ENCODE measurements at places on chromosomes 5 and 9.

DNA sequence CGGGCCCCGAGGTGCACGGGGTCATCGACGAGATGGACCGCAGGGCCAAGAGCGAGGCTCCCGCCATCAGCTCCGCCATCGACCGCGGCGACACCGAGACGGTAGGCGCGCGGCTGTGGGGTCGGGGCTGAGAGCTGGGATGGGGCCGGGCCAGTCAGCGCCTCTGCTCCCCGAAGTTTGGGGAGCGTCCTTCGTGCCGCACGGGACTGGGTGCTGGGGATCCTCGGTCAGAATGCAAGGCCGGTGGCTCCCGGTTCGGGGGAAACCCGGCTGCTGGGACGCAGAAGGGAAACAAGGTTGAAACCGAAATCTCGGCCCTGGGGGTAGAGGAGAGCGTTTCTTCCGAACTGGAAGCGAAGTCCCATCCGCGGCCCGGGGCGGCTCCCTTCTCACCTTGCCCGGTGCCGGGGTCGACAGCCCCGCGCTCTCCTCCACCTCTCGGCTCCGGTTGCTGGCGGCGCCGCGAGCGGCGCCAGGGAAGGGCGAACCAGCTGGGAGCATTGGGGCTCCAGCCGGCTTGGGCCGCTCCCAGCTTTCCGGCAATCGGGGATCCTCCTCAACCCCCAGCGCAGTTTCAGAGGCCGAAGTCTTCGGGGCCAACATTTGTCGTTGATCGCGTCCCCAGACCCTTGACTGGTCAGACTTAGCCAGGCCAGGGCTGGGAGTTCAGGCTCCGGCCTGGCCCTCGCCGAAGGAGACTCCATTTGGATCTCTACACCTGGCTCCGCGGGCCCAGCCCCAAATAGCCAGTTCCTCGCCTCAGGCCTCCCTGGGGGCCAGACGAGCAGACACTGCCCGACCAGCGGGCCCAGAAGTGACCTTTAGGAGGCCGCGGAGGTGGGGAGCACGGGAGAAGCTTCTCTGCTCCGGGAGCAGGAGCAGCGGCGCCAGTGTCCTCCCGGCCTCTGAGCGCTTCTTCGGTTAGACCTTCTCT, 1.1 kb downstream of the LHX2 start:
- DNase-seq, result no peak

DNA sequence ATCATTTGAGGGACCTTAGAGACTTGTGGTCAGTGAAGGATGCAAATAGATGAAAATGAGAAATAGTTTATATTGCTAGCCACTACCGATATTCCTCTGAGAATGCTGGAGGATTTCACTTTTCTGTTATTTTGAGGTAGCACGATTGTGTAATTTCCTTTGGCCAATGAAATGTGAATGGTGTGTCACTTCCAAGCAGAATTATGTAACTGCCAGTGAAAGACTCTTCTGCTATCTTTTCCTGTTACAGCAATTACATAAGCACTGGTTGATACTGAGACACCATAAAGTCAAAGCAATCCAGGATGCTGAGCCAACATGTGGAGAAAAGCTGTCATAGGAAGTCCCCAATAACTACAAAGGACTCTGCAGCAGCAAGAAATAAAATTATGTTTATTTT, 3.6 kb upstream of the PCDHA2 start:
- DNase-seq, result no peak

GRCh38 chr5:166624573-166624972, 1666.9 kb upstream of the WWC1 start:
- DNase-seq, result no peak

DNA sequence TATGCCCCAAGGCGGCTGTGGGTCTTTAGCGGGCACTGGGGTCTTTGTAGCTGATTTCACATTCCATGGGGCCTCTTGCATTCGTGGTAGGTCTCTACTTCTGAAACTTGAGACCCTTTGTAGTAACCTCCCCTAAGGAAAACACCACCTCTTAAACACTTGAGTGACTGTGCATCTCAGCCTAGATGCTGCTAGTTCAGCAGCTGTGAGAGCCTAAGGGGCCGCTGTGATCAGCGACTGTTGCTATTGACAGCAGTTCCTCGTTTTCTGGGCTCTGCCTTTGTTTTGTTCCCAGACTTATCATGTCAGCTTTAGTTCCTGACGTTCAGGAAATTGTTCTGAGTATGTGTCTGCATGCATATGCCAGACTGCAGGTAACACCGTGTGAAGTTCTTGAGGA, 171.2 kb downstream of the HSPA4 start:
- DNase-seq, result no peak

DNA sequence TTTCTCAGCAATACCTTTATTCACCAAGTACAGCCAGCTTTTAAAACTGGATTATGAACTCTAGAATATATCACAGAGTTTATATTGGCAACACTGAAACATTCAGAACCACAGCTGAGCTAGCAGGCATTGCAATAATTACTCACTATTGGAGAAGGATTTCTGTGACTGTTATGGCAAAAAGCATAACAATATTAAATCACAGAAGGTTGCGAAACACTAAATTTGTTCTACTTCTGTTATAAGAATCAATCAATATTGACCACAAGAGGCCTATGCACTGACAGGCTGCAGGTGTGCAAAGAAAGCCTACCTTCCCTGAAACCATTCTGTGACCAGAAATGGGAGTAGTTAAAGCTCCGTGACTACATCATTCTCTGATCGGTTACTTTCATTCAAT, 59.2 kb downstream of the AP3B1 start:
- DNase-seq, result no peak

Measured in right cardiac atrium (tissue), 5 donors.